ENCODE measurements at places on chromosomes 7 and 10.

- no peak for DNase-seq
These were observed 51.7 kb downstream of the CREM start for GRCh38 chr10:35178331-35178730.

DNA sequence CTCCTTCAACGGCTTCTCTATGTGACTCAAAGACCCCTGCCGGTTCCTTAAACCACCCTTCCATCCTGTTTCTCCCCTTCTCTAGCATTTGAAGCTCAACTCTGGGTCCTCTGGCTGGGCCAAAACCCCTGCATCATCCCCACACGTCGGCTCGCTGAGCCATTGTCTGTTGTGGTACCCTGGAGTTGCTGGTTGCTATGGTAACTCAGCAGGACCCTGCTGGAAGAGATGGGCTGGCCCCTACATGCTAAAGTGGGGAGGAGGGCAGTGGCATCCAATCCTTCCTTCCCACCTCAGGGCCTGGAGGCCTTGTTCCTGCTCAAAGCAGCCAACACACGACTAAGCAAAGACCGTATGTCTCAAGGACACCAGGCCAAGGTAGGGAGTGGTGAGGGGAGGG lies 452.5 kb downstream of the PLXNA4 start:
- DNase-seq = no peak

- DNase-seq = no peak
These were observed 496.6 kb downstream of the AUTS2 start for GRCh38 chr7:70094831-70095230.

- DNase-seq = no peak
These were observed 137.3 kb downstream of the TCERG1L start for GRCh38 chr10:131174211-131174565.

DNA sequence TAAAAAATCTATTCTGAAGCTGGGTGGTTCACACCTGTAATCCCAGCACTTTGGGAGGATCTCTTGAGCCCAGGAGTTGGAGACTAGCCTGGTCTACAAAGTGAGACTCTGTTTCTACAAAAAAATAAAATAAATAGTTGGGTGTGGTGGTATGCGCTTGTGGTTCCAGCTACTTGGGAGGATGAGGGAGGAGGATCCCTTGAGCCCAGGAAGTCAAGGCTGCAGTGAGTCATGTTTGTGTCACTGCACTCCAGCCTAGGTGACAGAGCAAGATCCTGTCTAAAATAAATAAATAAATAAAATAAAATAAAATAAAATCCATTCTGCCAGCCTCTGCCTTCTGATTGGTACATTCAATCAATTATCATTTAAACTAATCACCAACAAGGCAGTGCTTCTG lies 17.5 kb downstream of the ZNF33A start:
- no peak for DNase-seq

DNA sequence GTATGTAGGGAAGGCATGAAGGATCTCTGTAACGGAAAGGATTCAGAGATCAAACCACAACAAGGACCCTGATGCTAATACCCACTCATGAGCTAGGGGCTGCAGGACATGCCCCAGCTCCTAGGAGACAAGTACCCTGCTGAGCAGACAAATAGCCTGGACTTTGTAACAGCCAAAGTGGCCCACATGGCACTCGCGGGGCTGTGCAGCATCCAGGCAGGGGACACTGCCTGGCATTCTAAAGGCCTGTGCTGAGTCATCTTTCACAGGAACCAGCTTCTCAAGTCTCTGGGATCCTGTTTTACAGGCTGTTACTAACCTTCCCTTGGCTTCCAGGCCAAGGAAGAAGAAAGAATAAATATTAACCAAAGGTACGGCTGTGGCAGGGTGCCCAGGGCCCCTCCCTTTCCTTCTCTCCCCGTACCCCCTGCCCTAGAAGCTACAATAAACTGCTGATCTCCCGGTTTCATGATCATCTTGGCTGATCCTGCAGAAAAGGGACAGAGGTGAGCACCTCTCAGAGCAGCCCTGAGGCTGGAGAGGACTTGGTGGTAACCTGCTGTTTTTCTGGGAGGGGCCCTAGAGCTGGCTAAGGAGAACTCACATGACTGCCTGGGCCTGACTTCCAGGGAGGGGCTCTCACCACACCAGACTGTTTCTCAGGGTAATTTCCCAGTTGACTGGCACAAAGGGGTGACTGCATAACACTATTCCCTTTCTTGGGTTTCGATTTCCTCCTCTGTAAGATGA lies 4.2 kb upstream of the RPEL1 start:
- peak; percentile 25 for DNase-seq

GRCh38 chr10:7464691-7465090 lies 53.9 kb upstream of the SFMBT2 start:
- no peak for DNase-seq

DNA sequence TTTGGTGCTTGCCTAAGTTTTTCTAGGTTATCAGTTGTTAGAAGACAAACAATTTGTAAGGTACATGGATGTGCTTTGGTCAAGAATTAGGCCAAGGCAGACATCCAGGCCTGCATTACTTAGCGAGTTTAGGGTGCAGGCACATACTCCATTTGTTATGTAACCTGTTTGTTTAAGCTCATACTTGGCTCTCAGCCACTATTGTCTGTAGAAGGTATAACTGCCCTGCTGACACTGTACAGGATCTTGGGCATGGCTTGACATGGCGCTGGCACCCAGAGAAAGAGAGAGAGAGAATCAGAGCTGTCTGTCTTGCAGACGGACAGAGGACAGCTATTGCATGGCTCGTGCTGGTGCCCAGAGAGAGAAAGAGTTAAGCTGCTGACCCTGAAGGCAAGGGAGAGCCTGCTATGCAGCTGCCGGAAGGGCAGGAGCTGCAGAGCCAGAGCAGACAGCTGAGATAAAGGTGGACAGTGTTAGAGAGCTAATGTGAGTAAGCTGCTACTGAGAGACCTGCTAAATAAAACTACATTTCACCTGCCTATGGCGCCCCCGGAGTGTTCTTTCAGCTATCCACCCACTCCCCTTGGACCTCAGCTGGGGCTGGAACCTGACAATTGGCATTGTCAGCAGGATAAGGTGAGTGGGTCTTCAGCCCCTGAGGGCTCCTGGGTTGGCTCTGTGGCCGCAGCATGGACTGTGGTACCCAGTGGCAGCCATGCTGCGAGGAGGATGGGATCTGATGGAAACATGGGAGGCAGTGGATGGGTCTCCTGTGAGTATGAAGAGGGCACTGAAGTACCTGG lies 120.9 kb upstream of the TMEM106B start:
- DNase-seq = no peak

GRCh38 chr10:5449823-5450222 lies 37.5 kb downstream of the NET1 start:
- no peak for DNase-seq

GRCh38 chr7:44323381-44324203 lies 1.8 kb downstream of the CAMK2B start:
- no peak for DNase-seq

DNA sequence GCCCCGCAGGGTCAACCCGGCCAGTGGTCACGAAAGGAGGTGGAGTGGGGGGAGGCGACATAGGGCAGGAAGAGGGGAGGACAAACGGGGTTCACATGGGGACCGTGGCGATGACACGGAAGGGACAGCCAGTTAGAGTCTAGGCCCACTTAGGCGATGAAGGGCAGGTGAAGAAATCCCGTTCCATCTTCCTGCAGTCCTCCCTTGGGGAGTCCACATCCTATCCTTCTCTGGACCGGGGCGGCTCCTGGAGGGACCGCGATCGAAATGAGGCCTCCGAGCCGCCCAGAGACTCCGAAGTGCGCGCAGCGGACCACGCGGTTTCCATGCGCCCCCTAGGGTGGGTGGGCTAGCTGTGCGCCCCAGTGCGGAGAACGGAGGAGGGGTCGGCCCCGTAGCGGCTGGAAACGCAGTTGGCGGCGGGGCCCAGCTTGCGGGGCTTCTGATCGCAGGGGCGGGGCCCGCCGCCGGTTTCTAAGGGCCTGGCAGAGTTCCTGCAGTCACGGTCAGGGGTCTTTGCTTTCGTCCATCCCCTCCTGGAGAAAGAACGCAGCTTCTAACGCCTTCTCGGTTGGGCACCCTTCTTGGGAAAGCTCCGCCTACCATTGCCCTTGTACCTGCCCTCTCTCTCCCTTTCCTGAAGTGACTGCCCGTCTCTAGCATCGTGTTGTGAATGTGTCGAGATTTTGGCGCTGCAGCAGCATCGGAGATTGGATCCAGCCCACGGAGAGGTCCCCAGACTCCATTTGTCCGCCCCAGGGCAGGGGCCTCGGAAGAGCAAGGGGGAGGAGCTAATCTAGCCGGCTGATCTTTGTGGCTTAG lies 17.9 kb upstream of the TMEM225B start:
- peak; percentile 4 for DNase-seq

DNA sequence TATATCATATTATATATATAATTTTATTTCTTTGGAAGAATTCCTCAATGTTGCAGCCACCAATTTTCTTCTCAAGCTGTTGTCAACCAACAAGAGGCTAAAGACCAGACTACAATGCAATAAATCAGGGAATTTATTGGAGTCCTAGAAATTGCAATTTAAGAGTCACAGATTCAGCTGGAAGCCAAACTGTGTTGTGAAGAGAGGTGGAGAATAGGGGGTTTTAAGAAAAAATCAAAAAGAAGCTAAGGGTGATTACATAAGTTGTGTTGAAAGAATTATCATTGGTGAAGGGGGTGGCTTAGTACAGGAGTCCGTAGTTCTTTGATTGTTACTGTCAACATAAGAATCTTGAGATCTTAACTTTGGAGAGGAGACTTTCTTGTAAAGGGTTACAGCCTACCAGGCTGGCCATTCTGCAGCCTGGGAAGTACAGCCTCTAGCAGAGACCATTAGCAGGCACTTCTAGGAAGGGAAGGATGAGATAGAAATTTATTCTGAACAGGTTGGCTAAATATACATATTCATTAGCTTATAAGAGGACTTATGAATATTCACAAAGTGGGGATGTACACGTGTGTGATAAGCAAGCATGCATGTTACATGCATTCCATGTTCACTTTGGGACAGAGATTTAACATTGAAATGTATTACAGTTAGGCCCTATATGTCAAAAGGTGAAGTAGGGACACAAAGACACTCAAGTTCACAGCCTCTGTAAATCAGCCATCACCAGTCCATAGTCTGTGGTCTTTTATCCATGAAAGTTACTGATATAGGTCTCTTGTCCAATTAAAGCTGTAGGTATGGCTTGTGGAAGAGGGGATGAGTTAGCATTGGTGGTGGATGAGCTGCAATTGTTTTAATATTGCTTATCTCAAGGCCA lies 8.3 kb upstream of the TMEM168 start:
- no peak for DNase-seq

- peak; percentile 47 for DNase-seq
These were observed 165.7 kb downstream of the NPSR1 start for GRCh38 chr7:34823650-34824258.

DNA sequence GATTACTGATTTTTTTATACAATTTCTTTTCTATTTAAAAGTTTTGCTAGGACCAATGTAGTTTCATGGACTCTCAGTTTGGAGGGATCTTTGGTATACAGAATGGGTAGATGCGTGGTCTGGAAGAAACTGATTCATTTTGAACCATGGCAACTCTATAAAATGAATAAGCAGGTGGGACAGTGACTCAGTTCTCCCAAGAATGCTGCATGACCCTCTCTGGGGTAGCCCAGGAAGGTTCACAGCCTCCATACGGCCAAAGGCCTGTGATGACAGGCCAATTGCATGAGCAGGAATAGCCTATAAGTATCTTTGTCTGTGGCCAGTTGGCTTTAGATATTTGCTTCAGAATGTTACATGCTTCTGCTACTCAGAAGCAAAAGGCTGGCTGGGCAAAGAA lies 113.3 kb upstream of the RSU1 start:
- DNase-seq = no peak

- no peak for DNase-seq
These were observed 147.1 kb downstream of the SLC25A13 start for GRCh38 chr7:96174812-96175211.

- no peak for DNase-seq
These were observed 94.4 kb downstream of the MAP3K8 start for GRCh38 chr10:30528429-30528786.

- no peak for DNase-seq
These were observed 15.1 kb downstream of the GATA3 start for GRCh38 chr10:8069627-8070026.

DNA sequence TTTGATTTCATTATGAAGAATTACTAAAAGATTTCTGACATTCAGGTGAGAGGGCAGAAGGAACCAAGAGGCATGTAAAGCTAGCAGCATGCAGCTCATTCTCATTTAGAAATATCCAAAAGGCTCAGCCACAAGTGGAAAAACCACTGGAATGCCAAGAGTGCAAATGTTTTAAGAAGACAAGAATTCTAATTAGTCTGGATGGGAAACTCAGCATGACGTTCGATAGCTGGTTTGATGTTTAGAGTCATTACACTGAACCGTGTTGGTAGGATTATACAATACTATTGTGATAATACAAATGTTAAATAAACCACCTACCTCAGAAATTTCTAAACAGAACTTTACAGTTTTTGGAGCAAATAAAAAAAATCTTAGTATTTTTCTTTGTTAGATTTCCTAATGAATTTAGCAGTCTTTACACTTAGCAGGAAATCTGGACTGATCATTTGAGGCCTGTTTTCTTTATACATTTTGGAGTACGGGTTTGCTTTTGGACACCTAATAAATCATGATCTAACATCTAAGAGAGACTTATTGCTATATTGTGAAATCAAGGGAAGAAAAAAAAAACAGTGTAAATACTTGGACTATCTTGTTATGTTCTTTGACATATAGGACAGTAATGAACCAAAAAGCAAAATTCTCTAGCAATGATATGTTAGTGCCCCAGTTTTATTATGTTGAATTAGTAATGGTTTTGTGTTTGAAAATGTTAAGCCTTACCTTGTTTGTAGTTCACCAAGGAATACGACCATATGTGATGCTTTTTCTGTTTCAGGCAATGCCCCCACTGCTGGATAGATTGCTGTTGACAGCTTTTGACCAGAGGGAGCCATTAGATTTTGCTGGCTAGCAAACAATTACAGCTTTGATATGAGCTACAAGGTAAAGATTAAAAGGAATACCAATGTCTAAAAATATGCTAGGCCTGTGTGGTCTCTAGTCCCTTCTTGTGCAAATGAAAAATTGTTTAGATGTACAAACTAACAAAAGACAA lies 354.1 kb upstream of the SEMA3A start:
- DNase-seq = no peak

- DNase-seq = no peak
These were observed 275.8 kb upstream of the PPP2R2D start for GRCh38 chr10:131625041-131625440.

DNA sequence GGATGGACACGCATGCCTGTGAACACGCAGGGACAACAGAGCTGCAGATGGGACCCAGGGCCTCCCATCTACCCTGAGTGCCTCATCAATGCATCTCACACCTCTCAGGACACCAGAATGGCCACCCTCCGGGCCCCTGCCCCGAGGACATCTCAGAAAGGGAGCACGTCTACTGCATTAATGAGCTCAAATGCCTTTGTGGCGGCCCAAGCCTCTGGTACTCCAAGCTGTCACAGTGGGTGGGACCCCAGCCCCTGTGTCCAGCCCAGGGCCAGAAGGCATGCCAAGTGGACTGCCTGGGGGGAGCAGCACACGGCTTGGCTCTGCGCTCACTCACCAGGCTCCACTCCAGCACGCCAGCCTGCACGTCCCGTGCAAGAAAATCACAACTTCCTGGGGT lies 52.0 kb downstream of the TCERG1L start:
- DNase-seq = no peak

GRCh38 chr7:73716318-73716890 lies 3.1 kb downstream of the STX1A start:
- DNase-seq = no peak

GRCh38 chr10:79219322-79219957 lies 127.8 kb upstream of the PPIF start:
- DNase-seq = no peak
